AG04450 (cell line): ENCODE measurements at places on chromosomes 6 and 20.

DNA sequence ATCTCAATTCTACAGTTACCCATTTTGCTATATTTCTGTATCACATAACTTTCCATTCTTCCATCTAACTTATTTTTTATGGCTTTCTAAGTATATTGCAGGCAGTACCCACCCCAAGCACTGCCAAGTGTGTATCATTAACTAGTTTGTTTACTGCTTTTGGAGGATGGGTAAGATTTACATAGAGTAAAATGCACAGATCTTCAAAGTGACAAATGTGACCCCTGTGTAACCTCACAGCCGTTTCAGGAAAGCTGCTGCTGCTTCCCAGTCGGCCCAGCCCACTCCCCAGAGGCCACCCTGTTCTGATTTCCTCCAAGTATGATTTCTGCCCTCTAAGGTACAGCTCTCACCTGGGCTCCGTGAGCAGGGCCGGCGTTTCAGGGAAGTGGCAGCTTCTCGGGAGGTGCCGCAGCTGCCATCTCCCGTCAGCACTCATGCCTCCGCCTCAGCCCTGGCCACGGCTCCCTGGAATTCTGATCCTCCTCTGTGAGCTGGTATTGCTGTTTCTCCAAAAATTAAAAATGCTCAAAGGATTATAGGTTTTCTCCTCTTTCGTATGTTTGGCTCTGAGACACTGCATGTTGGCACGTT lies 15.0 kb upstream of the MAP1LC3A start:
- DNase-seq: no peak

GRCh38 chr6:39312912-39313525 lies 1.2 kb downstream of the KCNK17 start:
- DNase-seq: no peak

DNA sequence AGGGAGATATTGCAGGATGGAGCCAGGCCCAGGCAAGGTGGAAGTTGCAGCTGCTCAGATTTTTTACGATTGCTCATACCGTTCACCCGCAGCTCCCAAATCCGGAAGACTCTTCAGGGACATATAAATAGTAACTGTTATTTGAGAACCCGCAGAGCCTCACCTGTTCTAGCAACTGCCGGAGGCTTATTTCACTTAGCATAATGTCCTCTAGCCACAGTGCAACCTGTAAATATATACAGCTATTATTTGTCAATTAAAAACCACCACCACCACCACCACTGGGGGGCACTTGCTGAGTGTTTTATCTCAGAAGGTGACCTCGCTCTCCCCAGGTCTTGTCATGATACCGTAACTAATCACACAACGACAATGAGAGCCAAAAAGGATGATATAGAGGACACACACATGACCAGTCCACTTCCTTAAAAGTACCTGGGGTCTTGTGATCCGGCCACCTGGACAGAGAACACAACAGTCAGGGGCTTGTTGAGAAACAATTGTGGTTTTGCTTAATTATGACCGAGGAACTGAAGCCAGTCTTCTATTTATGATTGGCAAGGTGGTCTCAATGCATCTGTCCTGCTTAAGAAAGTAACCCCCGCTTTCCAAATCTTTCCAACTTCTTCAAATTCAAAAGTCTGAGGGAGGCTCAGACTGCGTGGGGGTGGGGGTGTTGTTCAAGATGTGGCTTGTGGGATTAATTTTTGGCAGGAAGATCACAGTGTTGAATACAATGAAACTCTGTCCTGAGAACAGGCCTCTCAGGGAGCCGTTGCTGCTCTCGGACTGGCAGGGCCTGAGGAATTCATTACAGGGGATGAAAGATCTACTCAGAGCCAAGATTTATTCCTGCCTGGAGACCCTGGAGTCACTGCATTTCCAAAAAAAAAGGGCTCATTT lies 107.7 kb upstream of the PRND start:
- DNase-seq: no peak

DNA sequence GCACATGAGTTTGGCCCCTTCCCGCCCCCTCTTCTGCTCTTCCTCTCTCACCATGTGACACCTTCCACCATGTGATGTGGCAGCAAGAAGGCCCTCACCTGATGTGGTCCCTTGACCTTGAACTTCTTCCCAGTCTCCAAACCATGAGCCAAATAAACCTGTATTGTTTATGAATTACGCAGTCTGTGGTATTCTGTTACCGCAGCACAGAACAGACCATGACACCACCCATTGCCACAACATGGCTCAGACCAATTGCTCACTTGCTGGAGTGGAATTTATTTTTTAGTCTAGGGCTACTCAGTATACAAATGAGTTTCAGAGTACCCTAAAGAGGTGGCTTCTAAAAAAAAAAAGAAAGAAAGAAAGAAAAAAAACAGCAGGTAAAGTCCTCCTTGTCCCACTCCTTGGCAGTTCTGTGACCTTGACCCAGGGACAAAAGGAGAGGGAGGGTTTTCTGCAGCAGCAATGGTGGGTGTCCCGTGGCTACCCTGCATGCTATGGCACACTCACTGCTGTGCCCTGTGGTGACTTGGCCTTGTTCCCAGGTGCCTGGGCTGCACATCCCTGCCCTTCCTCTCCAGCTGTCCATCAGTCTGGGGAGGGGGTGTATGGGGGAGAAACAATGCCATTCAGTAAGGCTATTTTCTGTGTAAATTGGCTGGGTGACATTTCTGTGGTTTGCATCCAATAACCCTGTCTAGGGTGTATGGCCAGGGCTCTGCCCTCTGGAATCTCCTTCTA lies 5.4 kb upstream of the VSX1 start:
- no peak for DNase-seq

GRCh38 chr6:124567401-124567800 lies 394.8 kb upstream of the RNF217 start:
- no peak for DNase-seq

- DNase-seq: no peak
Measured at GRCh38 chr6:27866357-27867050, 45.7 kb downstream of the OR2B2 start.

DNA sequence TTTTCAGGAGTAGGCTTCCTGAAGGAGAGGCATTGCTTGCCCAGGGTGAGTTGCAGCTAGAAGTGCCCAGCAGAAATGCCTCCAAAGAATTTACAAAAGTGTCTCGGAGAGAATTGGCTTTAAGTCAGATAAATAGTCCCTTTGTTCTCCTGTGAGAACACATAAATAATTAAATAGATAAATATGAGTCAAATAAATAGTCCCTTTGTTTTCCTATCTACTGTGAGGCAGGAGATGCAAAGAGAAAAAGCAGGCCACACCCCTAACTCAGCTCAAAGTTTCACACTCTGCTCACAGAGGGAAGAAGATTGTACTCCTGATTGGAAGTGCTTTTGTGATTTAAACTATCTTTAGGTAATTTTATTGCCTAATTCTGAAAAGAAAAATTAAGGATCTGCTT lies 180.7 kb upstream of the PRSS16 start:
- DNase-seq: no peak

- DNase-seq: no peak
Measured at GRCh38 chr6:27052731-27053082, 194.8 kb upstream of the PRSS16 start.

- no peak for DNase-seq
Measured at GRCh38 chr20:48766961-48767960, 60.5 kb downstream of the PREX1 start.

DNA sequence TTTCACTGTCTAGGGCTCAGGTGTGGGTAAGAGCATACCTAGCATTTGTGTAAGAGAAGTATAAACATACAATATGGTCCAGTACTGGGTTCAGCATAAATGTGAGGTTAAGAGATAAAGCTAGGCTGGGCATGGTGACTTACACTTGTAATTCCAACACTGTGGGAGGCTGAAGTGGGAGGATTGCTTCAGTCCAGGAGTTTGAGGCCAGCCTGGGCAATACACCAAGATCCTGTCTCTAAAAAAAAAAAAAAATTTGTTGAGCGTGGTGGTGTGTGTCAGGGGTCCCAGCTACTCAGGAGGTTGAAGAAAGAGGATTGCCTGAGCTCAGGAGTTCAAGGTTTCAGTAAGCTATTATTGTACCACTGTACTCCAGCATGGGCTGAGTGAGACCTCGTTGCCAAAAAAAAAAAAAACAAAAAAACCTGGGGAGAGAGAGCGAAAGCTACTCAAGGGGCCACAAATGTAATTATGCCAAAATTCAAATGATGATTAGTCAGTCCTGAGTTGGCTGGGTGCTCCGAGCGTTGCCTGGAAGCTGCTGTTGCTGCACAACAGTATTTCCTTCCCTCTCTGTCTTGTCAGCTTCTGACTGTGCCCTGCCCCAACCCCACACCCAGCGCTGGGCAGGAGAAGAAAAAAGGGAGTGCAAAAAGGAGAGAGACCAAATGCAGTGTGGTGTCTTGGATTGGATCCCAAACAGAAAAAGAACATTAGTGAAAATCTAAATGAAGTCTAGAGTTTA lies 24.0 kb downstream of the CMTR1 start:
- DNase-seq: peak; percentile 23
